ENCODE measurements at places on chromosomes 2 and 18.

DNA sequence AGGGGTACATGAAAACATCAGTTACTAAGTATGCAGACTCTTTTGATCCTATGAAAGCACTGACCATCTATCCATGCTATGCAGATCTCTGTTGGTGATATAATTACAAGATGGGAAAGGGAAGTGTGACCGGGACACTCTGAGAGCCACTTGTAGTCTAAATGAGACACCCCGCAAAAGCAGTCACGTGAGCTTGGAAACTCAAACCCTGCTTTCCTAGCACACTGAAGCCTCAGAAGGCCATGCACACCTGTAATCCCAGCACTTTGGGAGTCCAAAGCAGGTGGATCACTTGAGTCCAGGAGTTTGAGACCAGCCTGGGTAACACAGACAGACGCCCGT lies 137.5 kb downstream of the INO80D start:
- no peak for DNase-seq

DNA sequence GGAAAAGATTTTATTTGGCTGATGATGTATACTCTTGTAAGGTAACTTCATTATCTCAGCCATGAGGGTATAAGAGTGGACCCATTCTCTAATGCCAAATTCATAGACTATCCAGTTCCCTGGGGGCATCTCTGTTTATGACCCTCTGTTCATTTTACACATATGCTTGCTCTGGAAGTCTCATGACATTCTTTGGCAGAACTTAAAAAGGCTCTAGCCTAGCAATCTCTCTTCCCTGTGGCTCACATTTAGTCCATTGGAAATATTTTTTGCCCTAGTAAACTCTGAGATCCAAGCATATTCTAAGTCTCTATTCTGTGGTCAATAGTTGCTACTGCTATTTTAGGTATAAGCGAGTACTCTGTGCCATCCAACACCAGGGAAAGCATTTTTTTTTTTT lies 1201.8 kb upstream of the ZEB2 start:
- no peak for DNase-seq

GRCh38 chr2:37782721-37783371 lies 111.4 kb upstream of the CDC42EP3 start:
- DNase-seq = no peak

DNA sequence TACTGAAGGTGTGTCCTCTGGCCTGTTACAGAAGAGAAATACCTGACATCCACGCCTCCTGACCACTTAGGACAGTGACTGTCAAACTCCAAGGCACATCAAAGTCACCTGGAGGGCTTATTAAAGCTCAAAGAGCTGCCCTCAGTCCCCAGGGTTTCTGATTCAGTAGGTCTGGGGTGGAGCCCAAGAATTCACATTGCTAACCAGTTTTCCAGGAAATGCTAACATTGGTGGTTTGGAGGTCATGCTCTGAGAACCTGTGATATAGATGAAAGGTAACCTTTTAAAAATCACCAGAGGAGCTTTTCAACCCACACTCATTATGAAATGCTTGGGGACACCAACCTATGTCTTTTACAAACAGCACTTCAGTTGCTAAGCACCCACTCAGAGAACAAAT lies 172.3 kb downstream of the ALK start:
- no peak for DNase-seq

GRCh38 chr2:16014802-16015201 lies 74.5 kb downstream of the MYCN start:
- no peak for DNase-seq

DNA sequence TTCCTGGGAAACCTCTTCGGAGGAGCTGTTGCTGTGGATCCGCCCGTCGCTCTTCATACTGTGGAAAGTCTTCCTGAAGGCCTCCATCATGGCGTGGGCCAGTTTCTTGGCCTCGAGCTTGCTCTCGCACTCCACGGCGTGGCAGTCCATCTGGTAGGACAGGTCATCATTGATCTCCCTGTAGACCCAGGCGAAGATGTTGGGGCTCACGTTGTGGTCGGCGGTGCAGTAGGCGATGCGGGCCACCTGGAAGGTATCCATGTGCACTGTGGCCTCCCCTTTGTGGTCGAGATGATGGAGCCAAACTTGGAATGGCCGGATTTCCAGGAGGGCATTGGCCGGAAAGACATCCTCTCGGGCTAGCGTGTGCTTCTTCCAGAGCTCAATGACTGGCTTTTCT lies 245.4 kb downstream of the PID1 start:
- DNase-seq = no peak

DNA sequence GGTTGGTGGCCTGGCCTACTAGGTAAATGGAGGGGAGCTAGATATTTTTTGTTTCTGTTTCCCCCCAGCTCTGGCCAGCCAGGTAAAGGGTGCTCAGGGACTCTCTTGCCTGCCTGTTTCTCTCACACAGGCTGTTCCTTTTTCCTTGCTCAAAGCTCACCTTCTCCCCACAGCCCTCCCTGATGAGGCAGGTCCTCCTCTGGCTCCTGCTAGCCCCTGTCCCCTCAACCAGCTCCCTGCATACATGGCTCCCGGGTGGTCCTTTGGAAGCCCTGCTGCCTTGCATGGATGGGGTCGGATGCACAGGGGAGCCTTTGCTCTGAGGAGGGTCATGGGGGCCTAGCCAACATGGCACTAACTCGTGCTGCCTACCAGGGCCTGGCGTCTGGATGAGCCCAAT lies 27.8 kb downstream of the DYSF start:
- no peak for DNase-seq

DNA sequence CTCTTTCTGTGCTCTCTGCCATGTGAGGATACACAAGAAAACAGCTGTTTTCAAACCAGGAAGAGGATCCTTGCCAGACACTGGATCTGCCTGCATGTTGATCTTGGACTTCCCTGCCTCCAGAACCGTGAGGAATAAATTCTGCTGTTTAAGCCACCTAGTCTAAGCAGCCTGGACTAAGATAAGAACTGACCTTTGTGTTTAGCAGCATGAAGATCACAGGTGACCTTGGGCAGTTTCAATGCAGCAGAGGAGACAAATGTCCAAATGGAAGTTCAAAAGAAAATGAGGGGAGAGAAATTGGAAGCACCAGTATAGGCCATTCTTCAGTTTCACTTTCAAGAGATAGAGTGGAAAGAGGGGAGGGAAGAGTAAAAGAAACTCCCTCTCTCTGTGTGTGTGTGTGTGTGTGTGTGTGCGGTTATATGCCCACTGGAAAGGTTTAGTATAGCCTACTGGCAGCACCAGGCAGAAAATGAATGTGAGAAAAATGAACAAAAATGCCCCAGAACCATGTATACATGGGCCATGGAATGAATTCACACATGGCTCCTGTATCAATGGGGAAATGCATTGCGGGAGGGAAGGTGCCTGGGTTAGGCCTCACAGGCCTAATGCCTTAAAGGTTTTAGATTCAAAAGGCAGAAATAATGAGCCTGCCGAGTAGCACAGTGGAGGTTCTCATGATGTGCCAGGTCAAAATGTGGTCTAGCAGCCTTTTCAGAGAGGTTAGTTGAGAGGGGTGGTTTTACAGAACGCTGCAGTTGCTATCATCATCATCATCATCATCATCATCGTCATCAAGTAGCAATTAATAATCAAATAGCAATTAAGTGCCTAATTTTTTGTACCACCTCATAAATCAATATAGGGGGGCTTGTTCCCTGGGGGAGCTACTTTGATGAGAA lies 1.1 kb upstream of the CERS6 start:
- no peak for DNase-seq

- DNase-seq = no peak
Observed at GRCh38 chr2:17309181-17309580, 209.1 kb downstream of the RAD51AP2 start.

DNA sequence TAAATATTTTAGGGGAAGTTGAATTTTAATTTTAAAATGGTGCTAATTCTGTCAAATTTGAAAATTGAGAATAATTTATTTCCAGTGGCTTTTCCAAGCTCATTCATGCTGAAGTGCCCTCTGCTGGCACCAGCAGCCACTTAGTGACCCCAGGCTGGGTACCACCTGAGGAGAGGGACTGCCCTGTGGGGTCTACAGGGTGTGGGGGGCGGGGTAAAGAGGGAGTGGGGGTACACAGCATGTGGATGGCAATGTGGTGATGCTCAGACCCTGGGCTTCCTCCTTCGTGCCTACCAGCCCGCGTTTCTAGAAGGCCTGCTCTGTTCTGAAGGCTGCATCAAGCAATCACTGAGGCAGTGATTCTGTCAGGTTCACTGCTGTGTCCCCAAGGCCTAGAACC lies 45.1 kb upstream of the SCLY start:
- DNase-seq = no peak

DNA sequence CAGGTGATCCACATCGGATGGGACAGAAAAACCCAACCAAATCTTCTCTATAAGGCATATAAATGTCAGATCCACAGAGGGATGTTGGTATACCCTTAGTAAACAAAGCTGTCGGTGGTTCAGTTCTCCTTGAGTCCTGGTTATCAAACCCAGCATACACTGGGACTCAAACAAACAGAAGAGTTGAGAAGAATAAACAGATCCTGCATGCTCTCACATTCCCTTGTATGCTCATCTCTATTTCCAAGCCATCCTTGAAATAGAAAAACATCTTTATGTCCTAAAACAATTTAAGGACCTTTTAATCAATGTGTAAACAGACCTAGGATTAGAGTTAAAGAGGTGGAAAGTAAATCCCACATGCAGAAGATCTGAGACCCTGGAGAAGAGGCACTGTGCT lies 19.8 kb upstream of the HK2 start:
- no peak for DNase-seq

DNA sequence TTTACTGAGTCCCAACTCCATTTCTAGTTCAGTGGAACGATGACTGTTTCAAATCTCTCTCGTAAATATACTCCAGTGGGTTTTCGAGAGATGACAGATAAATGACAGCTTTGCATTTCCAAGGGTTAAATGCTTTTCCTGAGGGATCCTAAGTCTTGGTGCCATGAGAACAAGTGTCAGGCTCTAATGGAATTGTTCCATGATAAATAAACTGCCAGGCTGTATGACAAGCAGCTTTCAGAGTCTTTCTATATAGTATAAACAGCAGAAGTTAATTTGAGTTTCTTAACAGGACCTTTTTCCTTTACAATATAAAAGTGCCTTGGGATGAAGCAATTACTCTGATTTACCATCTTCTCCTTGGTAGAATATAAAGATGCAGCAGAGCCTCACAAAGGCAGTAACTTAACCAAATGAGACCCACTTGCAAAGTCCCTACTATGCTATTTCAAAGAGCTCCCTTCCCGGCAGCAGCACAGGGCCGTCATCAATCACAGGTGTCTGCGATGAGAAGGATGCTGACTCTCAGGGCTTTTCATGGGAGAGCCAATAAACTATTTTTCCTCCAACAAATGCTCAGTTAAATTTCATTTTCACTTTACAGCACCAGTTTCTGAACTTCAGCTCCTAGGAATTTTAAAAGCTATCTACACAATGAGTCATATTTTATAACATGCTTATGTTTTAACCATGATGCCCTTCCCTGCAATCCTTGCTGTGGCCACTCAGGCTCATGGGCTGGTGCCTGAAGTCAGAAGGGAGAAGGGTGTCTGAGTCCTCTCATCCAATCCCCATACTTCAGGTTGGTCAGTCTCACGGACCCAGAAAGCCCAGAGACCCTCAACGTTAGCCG lies 123.8 kb downstream of the AFF3 start:
- DNase-seq = no peak

DNA sequence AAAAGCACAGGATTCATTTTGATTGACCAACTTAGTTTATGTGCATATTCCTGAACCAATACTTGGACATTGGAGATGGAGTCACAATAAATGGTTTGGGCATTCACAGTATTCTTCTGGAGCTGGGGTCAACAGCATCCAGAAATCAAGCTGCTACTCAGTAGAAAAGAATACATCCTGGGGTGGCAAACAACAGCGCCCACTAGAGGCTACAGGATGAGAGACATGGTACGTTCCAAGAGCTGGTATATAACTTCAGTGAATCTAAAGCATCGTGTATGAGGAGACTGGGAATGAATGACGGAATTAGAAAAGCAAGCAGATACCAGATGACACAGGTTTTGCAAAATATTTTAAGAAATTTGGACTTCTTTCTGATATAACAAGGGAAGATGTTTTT lies 142.9 kb upstream of the FIGN start:
- DNase-seq = peak; percentile 10

- no peak for DNase-seq
Observed at GRCh38 chr2:222714361-222715241, 43.1 kb downstream of the MOGAT1 start.

DNA sequence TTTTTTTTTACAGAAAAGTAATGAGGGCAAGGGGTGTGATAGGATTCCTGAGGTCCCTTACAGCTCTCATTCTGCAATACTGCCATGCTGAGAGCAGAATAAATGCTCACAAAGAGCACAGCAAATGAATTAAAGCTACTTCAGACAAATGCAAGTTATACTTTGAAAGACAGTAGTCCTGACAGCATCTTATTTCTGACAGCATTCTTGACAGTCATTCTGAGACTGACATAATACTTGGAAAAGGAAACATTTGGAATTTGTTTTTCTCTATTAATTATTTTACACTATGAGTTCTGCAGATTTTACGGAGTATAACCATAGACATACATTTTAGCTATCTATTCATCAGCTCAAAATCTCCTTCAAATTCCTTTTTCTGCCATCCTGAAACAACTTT lies 935.2 kb upstream of the FAM98A start:
- DNase-seq = no peak

DNA sequence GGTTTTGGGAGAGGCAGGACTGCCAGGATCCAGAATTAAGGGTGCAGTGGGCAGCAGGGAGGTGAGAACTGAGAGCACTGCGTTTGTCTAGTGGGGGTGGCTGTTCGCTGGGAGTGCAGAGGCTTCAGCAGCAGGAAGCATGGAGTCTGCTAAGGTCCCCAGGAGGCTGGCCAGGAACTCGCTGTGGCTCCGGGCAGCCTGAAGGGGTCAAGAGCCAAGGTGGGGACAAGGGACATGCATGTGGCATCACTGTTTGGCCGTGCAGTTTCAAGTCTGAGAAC lies 43.2 kb upstream of the SEMA4C start:
- DNase-seq = no peak

GRCh38 chr2:44267269-44267795 lies 7.9 kb upstream of the SLC3A1 start:
- DNase-seq = no peak

GRCh38 chr2:162025121-162025911 lies 48.7 kb downstream of the DPP4 start:
- DNase-seq = no peak

DNA sequence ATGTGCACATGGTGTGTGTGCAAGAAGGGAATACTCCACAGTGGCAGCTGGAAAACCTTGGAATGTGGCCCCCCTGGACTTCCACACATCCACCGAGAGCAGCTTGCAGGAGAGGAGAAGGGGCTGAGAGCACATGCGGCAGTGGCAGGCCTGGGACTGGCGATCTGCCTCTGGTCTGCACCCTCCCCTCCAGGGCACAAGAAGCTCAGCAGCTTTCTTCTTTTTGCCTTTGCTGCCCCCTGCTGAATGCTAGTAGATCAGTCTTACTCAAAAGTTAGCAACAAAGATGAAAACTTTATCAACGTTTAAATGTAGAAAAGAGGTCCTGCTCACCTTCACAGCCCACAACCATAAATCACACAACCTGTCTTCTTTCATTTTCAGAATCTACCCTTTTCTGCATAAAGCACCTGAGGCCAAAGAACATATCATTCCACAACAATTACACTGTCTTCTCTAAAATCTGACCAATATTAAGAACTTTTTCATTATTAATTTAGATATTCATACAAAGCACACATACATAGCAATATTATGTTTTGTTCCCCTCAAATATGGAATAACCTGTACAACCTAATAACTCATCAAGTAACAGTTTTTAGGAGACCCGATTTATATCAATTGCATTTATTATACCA lies 34.6 kb downstream of the TGFBRAP1 start:
- DNase-seq = peak; percentile 77

Data from hematopoietic multipotent progenitor cell treated with erythropoietin and hydrocortisone succinate and interleukin-3 and kit ligand, for 8 days (in vitro differentiated cells).